ENCODE measurements at places on chromosomes 12 and 14.

- no peaks in the 10 kb centered on the region for H3K27me3 ChIP-seq
- DNase-seq = no peak
- H3K4me3 ChIP-seq = no peak overlapping the region
- H3K36me3 ChIP-seq = no peaks in the 10 kb centered on the region
- peaks cover 8% of the 10 kb centered on the region for H3K4me1 ChIP-seq
These were observed 19.5 kb downstream of the ANO6 start for GRCh38 chr12:45235087-45236025.

DNA sequence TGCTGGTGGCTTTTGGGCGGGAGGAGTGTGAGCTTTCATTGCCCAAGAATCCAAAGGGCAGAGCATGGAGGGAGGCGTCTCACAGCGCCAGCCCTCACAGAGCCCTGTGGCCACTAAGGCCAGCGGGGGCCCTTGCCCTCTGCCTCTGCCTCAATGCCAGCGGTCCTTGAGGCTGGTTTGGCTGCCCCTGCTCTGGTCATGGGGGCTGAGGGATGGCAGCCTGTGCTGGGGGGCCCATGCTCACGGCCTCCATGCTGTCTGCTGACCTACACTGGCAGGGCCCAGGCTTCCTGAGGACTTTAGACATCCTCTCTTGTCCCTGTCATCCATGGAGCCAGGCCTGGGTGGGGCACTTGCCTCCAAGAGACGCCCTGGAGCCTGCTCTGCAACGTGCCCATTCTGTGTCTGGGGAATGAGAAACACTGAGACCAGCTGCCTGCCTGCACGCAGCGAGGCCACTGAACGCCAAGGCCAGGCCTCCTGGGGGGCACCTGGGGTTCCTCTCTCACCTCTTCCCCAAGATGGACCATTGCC is 143.4 kb downstream of the KIF26A start:
- no peaks in the 10 kb centered on the region for H3K27me3 ChIP-seq
- no peaks in the 10 kb centered on the region for H3K4me1 ChIP-seq
- H3K27ac ChIP-seq = no peak overlapping the region
- no peak overlapping the region for H3K4me3 ChIP-seq
- H3K36me3 ChIP-seq = no peaks in the 10 kb centered on the region

- H3K4me3 ChIP-seq = no peak overlapping the region
- no peaks in the 10 kb centered on the region for H3K4me1 ChIP-seq
- no peak for DNase-seq
- no peak overlapping the region for H3K27ac ChIP-seq
- no peaks in the 10 kb centered on the region for H3K27me3 ChIP-seq
These were observed 628 bp downstream of the VRTN start for GRCh38 chr14:74348735-74349463.

- H3K4me3 ChIP-seq = no peak overlapping the region
- DNase-seq = no peak
- H3K36me3 ChIP-seq = no peaks in the 10 kb centered on the region
These were observed 6.0 kb upstream of the CPNE6 start for GRCh38 chr14:24065408-24065807.

- no peaks in the 10 kb centered on the region for H3K27me3 ChIP-seq
- H3K36me3 ChIP-seq = no peaks in the 10 kb centered on the region
- no peak for DNase-seq
- no peak overlapping the region for H3K27ac ChIP-seq
- no peak overlapping the region for H3K4me3 ChIP-seq
These were observed 31.5 kb downstream of the HSP90AA1 start for GRCh38 chr14:102055181-102055901.

DNA sequence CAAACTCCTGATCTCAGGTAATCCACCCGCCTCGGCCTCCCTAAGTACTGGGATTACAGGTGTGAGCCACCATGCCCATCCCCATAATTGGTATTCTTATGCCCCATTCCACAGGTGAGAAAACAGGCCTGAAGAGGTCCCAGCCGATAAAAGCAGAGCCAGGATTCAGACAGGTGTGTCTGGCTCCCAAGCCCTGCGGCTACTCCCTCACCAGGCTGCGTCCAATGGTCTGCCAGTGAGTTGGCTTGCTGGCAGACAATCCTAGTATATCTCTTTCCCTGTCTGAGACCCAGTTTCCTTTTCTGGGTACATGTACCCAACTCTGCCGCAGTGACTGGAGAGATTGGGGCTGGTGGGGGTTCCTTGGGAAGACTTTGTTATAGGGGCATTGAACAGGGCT is 1.9 kb upstream of the TSPAN9 start:
- H3K4me3 ChIP-seq = no peak overlapping the region
- peaks cover 5% of the 10 kb centered on the region for H3K4me1 ChIP-seq
- H3K36me3 ChIP-seq = no peaks in the 10 kb centered on the region
- H3K27me3 ChIP-seq = peaks cover 5% of the 10 kb centered on the region
- no peak overlapping the region for H3K27ac ChIP-seq
- no peak for DNase-seq

DNA sequence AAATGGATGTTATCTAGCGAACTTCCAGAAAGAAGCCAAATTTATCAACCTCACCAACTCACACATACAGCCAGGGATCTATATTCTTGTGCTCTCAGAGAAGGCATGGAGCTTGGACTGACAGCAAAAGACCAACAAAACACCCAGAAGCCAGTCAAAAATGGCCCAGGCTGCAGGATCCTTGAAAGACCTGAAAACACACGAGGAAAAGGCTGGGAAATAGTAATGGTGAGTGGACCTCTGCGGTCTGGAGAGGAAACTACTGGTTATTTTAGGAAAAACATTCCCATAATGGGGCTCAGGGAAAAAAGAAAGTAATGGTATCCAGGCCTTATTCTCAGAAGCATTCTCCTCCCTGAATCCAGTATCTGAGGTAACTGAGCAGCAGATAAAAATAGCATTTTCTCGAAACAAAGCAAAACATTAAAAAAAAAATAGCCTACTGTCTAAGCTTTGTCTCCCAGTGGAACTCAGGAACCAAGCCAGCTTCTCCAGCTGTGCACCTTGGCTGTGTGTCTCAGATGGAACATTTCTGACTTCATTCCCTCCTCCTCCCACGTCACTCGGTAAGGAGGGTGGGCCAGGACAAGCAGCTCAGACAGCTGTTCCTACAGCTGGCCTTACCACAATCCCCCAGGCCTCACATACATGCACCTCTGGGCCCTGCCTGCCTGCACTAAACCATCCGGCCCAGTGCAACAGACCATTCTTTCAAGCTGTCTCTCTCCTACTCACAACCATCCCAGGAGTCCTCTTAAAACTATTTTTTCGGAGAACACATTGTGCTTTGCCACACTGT is 249.9 kb downstream of the DAD1 start:
- no peaks in the 10 kb centered on the region for H3K27me3 ChIP-seq
- no peak overlapping the region for H3K27ac ChIP-seq
- no peaks in the 10 kb centered on the region for H3K36me3 ChIP-seq
- no peak for DNase-seq
- no peak overlapping the region for H3K4me3 ChIP-seq

DNA sequence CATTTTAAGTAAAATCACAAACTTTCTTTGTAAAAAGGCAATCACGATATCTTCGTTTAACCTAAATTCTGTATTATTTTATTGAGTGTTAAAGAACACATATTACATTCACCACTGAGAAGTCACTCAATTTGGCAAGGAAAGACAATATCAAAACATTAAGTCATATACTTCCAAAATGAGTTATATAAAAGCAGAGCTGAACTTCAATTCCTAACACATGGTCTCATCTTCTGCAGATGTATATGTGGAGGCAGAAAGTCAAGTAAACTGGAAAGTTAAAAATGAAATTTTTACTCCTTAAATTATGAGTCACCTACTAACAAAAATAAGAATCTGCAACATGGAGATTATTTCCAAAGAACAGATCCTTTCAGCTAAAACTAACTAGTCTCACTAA is 28.7 kb downstream of the BMAL2 start:
- no peak overlapping the region for H3K27ac ChIP-seq
- DNase-seq = no peak
- H3K4me1 ChIP-seq = no peaks in the 10 kb centered on the region
- no peaks in the 10 kb centered on the region for H3K36me3 ChIP-seq
- no peak overlapping the region for H3K4me3 ChIP-seq

DNA sequence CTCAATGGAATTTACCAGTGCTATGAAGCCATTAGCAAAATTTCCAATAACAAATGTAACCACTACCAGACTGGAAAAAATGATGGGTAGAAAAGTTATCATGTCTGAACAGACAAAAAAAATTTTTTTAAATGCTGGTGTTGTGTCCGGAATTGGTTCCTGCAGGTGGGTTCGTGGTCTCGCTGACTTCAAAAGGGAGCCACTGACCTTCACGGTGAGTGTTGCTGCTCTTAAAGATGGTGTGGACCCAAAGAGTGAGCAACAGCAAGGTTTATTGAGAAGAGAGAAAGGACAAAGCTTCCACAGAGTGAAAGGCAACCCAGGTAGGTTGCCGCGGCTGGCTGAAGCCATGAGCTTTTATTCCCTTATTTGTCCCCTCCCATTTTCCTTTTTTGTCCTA is at the start of gene TAS2R43:
TAS2R43 (minus strand) TSS at position 186 of the 400 bp plus-strand sequence; CDS start at position 102, 84 bp downstream.
- no peak within 1 kb of the TSS for H3K4me3 ChIP-seq
- no peaks in the 10 kb centered on the region for H3K36me3 ChIP-seq
- DNase-seq = no peak
- no peaks in the 10 kb centered on the region for H3K4me1 ChIP-seq
- H3K27ac ChIP-seq = no peak within 1 kb of the TSS

DNA sequence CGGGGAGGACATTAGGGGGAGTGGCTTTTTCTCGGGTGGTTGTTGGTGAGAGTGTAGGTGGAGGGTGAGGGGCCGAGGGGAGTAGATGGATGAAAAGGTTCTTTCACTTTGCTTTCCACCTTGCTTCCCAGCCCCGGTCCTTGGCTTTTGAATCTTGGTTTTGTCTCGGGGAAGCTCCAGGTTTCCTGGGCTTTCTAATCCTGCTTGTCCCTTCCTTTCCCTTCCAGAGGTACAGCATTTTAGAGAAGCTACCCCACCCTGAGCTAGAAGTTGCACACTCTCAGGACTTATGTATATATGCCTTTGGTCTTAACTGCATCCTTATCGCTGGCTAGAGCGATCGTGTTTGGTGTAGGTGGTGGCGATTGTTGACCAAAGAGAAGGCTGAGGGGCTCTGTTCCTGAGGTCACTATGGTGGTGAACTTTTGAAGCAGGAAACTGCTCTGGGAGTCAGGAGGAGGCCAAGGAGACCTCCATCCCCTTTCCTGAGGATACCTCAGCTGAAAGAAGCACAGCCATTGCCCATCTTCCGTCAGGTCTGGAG is 862 bp downstream of the PIP4K2C start:
- no peaks in the 10 kb centered on the region for H3K27me3 ChIP-seq
- H3K27ac ChIP-seq = peak overlapping the region; percentile 64
- peaks cover 26% of the 10 kb centered on the region for H3K4me1 ChIP-seq
- H3K36me3 ChIP-seq = peaks cover 12% of the 10 kb centered on the region
- H3K4me3 ChIP-seq = peak overlapping the region; percentile 84
- DNase-seq = no peak

DNA sequence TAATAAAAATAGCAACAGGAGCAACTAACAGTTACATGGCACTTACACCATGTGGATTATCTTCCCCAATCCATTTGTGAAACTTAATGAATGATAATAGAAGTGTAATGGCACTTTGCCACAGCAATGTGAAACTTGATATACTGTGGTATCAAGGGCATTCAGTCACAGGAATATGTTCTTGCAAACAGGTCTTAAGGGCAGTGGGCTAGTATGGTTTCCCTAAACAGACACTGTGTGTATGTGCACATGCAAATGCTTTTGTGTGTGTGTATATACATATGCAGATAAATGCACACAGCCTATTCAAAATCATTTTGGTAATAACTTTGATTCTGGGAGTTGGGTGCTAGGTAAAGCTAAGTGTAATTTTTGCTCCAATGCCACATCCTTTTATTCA is 26.2 kb upstream of the ARHGAP5 start:
- no peaks in the 10 kb centered on the region for H3K27me3 ChIP-seq
- H3K27ac ChIP-seq = no peak overlapping the region
- no peaks in the 10 kb centered on the region for H3K36me3 ChIP-seq
- no peak for DNase-seq

DNA sequence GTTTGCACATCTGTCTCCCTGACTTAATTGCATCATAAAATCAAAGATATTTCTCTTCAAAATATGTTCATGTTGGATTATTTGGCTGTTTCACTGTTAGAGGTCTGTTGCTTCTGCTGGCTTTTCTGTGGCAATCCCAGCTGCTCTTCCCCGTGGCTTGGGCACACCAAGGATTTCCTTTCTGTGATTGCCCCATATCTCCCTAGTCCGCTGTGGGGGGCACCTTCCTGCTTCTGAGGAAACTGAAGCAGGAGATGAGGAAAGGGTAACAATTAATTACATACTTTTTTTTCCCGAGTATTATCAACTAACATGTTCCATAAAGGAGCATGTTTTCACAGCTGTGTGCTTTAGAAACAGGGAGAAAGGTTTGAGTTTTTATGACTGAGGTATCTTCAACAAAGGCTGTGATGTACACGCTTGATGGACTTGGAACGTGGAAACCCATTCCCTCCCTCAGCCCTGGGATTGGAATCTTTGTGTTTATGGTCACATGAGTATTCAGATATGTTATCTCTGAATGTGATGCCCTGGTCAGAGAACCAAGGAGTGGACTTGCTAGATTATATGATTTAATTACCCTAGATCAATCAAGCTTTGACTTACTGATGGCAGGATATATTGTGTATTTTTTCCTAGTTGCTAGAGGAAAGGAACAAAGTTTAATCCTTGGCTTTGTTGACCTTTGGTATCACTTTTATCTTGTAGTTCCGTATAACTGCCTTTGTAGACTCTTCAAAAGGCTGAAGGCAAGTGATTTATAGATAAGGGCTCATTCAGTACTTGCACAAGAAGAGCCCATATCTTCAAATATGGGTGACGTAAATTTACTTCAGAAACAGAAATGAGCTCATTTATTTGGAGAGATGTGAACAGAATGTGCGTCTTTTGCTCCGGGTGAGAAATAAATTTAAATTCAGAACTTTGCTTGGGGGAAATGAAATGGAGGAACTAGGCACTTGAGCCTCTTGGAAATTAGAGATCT is 46.7 kb downstream of the BORCS5 start:
- no peak overlapping the region for H3K27ac ChIP-seq
- no peak for DNase-seq
- H3K4me1 ChIP-seq = peaks cover 14% of the 10 kb centered on the region
- no peak overlapping the region for H3K4me3 ChIP-seq
- no peaks in the 10 kb centered on the region for H3K36me3 ChIP-seq

GRCh38 chr12:29599381-29599780 is 101.9 kb upstream of the OVCH1 start:
- no peak for DNase-seq
- no peak overlapping the region for H3K4me3 ChIP-seq

GRCh38 chr14:66078006-66078405 is 408.2 kb upstream of the CCDC196 start:
- DNase-seq = no peak
- H3K4me3 ChIP-seq = no peak overlapping the region
- no peaks in the 10 kb centered on the region for H3K4me1 ChIP-seq

GRCh38 chr12:49133014-49133413 is 1.8 kb upstream of the TUBA1B start:
- no peak overlapping the region for H3K4me3 ChIP-seq
- no peak for DNase-seq
- no peaks in the 10 kb centered on the region for H3K27me3 ChIP-seq

DNA sequence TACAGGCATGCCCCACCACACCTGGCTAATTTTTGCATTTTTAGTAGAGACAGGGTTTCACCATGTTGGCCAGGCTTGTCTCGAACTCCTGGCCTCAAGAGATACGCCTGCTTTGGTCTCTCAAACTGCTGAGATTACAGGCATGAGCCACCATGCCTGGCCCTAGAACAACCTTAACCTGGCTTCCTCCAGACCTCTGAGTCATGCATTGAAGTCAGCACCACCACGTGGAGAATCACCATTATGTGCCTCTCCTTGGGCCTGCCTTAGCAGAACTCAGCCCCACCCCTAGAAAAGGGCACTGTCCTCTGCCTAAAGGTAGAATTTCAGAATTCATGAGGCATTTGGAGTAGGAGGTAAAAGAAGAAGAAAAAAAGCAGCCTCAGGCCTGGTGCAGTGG is 49.0 kb downstream of the LIMA1 start:
- no peak overlapping the region for H3K27ac ChIP-seq
- no peak for DNase-seq
- H3K4me1 ChIP-seq = no peaks in the 10 kb centered on the region
- no peaks in the 10 kb centered on the region for H3K36me3 ChIP-seq
